ENCODE measurements at places on chromosomes 1 and 21. TPM values are rescaled to one million over a fixed set of nuclear protein-coding genes. Genes with fewer than 3 reads are reported as not detected.

DNA sequence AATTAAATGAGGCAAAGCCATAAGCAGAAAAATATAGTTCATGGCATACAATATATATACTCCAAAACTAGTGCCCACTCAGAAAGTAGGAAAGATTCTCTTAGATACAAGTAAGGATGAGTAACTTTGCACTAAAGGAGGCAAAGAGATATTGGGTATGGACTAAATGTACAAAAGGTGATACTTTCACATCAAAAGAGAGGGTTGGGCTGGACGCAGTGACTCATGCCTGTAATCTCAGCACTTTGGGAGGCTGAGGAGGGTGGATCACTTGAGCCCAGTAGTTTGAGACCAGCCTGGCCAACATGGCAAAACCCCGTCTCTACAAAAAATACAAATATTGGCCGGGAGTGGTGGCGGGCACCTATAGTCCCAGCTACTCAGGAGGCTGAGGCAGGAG, 6.7 kb downstream of the KYAT3 start:
- DNase-seq, result no peak

- no peak for DNase-seq
Observed at GRCh38 chr1:93738075-93738622, 56.5 kb upstream of the BCAR3 start.

GRCh38 chr21:42195378-42196031, 23.4 kb upstream of the ABCG1 start:
- no peak for DNase-seq

TNFRSF9 gene
- 0.24 TPM for total RNA-seq

DNA sequence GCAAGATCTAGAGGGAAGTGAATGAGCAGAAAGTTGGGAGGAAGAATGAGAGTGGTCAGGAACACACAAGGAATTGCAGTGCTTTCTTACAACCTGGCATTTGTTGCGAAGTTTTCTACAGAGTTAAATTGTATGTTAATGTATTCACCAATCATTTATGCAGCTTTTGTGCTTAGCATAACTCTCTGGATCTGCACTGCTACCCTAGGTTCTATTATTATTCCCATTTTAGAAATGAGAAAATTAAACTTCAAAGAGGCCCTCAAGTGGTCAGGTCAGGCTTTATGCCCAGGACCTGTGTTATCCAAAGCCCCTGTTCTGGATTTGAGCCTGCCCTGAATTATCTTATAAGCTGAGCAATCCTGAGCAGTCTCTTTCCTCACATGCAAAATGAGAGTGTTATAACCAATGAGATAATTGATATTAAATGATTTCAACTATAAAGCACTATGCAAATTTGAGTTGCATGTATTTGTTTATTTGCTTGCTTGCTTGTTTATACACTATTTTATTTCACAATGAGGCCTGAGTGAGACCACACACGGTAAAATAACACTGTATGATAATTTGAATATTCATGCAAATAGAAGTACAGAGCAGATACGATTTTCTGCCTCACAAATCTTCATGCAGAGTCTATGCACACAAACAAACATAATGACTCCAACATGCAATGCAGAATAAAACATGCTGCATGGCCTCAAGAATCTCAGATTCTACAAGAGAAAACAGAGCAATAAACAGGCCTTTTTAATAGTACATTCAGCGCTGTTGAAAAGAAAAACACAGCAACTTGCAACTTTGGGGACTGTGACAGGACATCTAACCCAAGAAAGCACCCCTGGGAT, 323.0 kb downstream of the PLPP3 start:
- DNase-seq, result no peak

DNA sequence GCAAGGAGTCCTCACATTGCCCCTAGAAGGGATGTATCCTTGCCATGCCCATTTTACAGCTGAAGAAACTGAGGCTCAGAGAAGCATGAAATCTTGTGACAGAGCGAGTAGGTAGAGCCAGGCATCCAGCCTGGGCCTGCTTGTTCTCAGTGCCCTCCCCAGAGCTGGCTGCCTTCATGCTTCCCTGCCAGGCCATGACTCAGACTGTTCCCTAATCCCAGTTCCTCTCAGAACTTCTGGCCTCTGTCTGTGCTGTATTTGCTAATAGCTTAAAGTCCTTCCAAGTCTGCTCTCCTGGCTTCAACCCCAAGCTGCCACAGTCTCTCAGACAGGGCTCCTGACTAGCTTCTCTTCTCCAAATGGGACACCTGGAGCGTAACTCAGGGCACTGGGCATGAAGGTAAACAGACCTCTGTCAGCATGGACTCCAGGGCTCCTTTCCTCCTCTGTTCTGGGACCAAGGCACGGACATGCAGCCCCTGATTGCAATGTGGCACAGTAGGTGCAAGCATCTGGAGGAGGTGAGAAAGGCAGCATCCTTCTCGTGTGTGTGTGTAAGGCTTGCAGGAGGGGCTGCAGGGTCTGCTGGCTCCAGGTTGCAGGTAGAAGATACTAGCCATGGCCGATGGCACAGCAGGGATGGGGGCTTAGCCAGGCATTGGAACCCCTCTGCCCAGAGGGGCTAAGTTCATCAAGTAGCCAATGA, 122.7 kb downstream of the HMGB4 start:
- no peak for DNase-seq

CYP4A22 gene
- total RNA-seq, result not detected

Data from naive thymus-derived CD4-positive, alpha-beta T cell (primary cell).